ENCODE measurements at places on chromosomes 12 and 14.

DNA sequence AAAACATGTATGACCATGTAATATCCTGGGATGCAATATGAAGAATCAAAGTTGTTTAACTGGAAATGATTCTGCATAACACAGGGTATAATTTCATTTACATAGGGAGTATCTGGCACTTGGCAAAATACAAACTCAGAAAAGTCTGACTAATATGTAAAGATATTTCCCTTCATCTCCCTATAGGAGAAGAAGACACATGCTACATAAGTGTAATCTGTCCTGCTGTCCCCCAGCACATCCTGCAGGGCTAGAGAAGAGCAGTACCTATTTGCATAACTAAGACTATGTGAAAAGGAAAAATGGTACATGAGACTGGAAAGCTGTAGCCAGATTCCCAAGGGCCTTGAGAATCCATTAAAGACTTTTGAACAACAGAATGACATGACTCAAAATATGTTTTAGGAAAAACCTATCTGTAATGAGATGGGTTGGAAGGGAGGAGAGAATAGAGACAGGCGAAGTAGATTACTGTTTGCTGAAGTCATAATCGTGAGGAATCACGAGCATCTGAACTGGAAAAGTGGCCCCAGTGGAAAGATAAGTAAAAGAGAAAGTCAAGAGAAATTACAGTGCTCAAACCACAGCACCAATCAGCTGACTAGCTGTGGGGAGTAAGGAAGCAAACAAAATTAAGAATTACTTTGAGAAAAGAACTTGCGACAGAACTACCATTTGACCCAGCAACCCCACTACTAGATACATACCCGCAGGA lies 155.1 kb upstream of the HMGA2 start:
- no peak for DNase-seq

DNA sequence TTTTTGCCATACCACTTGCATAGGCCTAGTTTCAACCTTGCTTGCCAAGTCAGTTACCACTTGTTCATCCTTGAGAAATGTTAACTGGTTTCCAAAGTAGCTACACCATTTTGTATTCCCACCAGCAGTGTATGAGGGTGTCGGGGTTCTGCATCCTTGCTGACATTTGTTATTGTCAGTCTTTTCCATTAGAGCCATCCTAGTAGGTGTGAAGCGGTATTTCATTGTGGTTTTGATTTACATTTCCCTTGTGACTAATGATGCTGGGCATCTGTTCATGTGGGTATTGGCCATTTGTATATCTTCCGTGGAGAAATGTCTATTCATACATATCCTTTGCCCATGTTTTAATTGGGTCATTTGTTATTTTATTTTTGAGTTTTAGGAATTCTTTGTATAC lies 27.6 kb upstream of the GALNT16 start:
- no peak for DNase-seq

DNA sequence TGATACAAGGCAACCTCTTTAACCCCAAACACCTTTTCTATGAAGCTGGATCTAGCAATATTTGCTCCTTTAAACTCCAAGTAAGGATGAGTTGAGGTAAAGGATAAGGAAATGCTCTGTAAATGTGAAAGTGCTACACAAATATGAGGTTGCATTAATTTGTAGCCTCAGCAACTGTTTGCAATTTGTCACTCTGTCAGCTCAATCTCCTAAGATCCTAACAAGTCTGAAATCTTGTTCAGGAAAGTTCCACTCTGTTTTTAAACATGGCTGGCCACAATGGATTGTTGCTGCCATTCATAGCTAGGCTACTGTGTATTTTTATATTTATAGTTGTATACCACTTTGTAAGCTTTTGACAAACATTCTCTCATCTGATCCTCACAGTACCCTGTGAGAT lies 51.3 kb downstream of the SCN8A start:
- DNase-seq: no peak

- no peak for DNase-seq
Observed at GRCh38 chr14:75281654-75282019, 3.0 kb downstream of the FOS start.

DNA sequence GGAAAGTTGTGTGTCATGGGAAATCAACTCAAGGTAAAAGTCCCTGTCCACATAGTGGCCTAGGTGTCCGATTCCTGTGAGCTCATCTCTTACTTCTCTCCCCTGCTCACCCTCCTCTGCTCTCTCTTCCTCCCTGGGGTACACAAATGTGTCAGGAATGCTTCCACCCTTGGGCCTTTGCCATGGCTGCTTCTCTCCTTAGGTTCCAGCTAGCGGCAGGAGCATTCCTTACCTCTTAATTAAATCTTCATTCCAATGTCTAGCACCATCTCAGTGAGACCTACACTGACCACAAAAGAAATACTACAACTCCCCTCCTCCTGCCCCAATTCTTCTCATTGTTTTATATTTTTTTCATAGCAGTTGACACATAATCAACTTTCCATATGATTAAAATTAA lies 298.6 kb downstream of the PDZRN4 start:
- no peak for DNase-seq

DNA sequence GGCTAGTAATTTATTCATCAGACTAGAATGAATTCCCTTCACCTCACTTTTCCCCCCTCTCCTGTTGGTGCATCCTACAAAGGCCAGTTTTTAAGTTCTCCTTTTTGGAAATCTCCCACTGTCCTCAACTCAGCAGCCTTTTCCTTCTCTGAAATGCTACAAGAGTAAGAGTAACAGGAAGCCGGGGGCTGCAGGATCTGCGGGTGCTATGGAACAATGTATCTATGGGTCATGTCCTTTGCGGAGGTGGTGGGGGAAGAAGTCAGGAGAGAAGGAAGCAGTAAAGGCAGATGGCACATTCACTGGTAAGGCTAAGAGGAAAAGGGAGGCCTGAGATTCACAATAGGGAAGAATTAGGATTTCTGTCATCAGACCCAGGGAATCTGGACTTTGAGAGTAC lies 22.2 kb upstream of the TESC start:
- no peak for DNase-seq

DNA sequence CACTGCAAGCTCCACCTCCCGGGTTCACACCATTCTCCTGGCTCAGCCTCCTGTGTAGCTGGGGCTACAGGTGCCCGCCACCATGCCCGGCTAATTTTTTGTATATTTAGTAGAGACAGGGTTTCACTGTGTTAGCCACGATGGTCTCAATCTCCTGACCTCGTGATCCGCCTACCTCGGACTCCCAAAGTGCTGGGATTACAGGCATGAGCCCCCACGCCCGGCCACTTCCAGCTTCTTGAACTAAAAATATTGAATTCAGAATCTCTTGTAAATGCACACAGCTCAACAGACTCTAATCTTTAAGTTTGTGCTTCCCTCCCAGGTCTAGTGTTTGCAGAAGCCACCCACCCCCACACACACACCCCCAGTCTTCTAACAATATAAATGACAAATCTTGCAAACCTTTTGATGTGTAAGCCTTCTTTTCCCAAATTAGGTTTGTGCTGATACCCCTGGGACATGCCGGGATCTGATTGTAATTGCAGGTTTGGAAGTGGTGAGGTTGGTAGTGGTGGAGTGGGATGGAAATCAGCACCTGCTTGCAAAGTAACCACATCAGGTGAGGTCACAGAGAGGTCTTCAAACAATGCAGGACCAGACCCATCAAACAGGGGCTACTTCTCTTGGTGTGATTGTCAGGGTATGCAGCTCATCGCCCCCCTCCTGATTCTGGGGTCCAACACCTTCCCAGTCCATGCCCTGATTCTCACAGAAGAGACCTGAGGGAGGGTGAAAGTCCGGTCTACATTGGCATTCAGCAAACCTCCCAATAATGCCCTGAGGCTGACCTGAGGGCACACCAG lies 51.4 kb upstream of the GPR132 start:
- no peak for DNase-seq

DNA sequence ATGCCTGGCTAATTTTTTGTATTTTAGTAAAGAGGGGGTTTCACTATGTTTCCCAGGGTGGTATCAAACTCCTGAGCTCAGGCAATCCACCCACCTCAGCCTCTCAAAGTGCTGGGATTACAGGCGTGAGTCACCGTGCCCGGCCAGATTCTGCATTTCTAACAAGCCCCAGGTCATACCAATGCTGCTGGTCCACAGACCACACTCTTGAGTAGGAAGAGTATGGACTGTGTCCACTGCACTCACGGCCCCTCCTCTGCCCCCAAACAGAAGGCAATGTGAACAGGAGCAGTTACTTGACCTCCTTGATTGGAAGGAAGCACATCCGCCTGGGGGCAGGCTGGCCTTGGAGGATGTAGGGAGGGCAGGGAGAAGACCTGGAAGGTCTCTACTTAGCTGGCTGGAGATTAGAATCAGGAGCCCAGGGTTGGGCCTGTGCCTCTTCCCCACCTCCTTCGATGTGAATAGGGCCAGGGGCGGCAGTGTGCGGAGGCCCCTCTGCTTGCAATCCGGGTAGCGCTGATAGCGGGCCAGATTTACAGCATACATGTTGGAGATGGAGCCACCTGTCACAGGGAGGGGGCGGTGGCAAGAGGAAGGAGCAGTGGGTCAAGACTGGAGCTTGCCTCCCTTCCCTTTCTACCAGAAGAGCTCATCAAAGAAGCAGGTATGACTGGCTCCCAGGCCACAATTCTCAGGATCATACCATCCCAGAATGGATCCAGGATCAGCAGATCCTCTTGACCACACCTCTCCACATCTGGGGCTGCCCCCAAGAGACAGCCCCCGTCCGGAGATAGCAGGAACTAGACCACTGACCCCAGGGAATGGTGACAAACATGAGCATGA lies 9.4 kb upstream of the ZNF740 start:
- DNase-seq: no peak

- DNase-seq: no peak
Observed at GRCh38 chr14:64363265-64363846, 24.8 kb upstream of the MTHFD1 start.

- no peak for DNase-seq
Observed at GRCh38 chr12:31524791-31525495, 66.0 kb downstream of the DENND5B start.

Data from stimulated activated CD4-positive, alpha-beta T cell treated with anti-CD3 and anti-CD28 coated beads, Interleukin-15, amount 100 ng/mL, for 24 hours (primary cell).